Activated CD4-positive, alpha-beta T cell treated with anti-CD3 and anti-CD28 coated beads, Interleukin-2, amount 50 U/mL, for 24 hours (primary cell): ENCODE measurements at places on chromosomes 12 and 14.
A peak's percentile ranks its signal among the peaks of the same experiment; 100 is the strongest.

GRCh38 chr12:12874029-12874428 lies 17.3 kb upstream of the GPRC5A start:
- DNase-seq: no peak

DNA sequence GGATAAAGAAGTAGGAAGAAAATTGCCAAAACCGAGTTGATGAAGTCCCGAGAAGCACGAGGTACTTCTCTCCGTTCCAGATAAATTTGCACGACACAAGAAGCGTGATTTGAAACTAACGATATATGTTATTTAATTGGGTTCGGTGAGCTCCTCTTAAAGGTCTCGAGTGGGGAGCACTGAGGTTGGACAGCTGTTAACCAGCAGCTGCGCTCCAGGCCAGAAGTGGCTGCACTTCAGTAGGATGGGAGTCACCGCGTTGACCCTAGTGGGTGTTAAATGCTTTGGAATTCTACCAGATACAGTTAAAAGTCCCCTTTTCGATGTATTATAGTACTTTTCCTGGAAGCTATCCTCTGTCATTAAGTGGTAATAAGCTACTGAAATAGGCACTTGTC lies 953 bp upstream of the DCAF5 start:
- no peak for DNase-seq

DNA sequence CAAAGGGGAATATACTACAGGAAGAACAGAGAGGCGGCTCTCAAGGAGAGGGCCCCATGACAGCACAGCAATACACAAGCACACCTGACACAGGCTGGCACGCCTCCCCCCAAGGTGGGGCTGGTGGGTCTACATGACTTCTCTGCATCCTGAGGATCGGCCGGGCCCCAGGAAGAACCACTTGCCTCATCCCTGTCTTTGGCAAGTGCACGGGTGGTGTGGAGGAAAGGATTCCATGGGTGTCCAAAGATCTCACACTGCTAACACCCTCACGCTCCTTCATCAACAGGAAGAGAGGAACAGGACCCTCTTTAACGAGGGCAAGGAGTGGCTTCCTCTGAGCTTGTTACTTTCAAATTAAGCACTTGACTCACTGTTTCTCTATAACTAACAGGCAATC lies 7.3 kb downstream of the VAMP1 start:
- DNase-seq: no peak

DNA sequence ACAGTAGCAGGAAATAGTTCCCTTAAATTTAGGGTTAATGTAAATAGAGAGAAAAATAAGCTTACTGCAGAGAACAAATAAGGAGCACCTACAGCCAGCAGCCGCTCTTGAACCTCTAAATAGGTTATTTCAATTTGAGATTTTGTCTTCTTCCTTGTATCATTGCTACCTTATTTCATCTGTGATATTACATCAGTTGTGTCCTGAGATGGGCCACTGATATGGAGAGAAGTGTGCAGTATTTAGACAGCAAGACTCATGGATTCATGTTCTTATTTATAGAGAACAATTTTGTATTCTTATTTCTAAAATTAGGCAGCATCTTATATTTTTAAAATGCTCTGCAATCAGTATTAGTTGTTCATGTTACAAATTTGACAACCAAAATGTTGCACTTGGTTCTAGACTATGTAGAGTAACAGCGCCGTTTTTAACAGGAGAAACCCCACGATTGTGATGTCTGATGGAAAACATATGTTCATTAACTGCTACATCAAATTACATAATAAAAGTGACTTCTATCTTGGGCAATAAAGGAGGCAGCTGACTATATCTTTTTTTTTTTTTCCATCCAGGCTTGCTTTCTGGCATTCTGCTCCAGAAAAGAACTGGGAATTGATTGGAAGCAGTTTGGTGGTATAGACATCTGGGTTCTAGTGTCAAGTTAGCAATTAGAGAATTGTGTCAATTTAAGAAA lies 117.9 kb downstream of the CAND1 start:
- no peak for DNase-seq

GRCh38 chr14:54662491-54663133 lies 95.7 kb downstream of the SAMD4A start:
- DNase-seq: no peak

- no peak for DNase-seq
Observed at GRCh38 chr12:26282339-26282940, 87.1 kb downstream of the SSPN start.

GRCh38 chr12:94839347-94839746 lies 164.2 kb downstream of the NDUFA12 start:
- DNase-seq: no peak

- peak; percentile 18 for DNase-seq
Observed at GRCh38 chr12:124493809-124494750, 73.3 kb downstream of the NCOR2 start.

- no peak for DNase-seq
Observed at GRCh38 chr12:74148849-74149248, 388.8 kb upstream of the ATXN7L3B start.

- no peak for DNase-seq
Observed at GRCh38 chr14:104700747-104701217, 11.4 kb downstream of the INF2 start.

GRCh38 chr14:99072433-99072832 lies 199.6 kb downstream of the BCL11B start:
- DNase-seq: no peak

GRCh38 chr12:6373022-6373787 lies 2.2 kb downstream of the SCNN1A start:
- DNase-seq: no peak

DNA sequence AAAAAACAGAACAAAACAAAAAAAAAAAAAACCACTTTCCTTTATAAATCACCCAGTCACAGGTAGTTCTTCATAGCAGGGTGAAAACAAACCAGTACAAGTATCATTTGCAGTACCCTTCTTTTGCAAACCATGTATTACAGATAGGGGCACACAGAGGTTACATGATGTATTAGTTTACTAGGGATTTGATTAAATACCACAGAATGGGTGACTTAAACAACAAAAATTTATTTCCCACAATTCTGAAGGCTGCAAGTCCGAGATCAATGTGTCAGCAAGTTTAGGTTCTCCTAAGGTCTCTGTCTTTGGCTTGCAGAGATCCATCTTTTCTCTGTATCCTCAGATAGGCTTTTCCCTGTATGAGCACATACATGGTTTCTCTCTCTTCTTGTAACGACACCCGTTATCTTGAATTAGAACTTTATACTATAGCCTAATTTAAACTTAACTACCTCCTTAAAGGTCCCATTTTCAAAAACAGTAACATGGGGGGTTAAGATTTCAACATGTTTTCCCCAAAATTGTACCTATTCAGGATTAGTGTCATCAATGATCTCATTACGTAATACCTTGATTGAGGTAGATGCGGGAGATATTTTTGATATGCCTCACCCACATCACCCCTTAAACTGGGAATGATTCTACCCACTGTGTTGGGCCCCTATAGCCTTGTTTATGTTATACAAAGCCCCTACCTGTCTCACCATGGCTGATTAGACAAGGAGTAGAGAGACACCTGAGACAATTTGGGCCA lies 3.5 kb upstream of the CEP128 start:
- no peak for DNase-seq

DNA sequence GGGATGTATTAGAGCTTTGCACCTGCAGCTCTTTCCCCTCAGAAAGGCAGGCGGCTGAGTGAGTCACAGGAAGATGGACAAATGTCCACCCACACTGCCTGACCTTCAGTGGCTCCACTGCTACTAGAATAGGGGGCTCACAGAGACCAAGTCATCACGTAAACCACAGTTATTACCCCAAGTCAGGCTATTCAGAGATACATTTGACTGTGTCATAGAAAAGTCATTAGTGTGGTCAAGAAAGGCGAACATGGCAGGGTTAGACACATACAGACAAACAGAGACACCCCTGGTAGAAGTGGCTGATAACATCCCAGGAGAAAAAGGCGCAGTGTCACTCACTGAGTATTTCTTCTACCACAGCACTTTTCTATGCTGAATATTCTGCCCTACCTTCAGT lies 36.0 kb downstream of the GCH1 start:
- DNase-seq: no peak

DNA sequence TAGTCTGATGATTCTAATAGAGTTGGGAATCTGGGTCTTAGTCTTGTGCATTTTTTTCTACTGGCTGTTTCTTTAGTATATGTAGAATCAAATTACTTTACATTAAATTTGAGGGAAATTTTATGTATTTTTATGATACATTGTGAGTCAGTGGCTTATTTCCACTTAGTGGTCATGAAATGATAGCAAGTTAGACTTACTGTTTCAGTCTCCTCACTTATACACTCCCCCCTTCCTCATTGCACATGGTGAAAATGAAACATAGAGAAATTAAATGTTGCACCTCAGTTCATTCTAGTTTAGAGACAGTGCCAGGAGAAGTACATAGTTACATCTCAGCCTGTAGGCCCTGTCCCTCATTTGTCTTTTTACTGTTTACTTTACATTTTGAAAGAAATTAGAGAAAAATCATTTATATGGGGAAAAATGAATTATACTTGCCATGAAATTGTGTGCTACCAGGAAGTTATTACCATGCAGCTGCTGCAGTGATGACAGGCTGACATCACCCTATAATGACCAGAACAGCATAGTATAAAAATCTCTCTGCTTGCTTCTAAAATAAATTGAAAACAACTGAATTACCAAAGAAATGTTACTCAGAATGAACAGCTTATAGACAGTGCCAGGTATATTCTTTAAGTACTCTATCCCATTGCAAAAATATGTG lies 113.2 kb downstream of the TRMT5 start:
- no peak for DNase-seq

DNA sequence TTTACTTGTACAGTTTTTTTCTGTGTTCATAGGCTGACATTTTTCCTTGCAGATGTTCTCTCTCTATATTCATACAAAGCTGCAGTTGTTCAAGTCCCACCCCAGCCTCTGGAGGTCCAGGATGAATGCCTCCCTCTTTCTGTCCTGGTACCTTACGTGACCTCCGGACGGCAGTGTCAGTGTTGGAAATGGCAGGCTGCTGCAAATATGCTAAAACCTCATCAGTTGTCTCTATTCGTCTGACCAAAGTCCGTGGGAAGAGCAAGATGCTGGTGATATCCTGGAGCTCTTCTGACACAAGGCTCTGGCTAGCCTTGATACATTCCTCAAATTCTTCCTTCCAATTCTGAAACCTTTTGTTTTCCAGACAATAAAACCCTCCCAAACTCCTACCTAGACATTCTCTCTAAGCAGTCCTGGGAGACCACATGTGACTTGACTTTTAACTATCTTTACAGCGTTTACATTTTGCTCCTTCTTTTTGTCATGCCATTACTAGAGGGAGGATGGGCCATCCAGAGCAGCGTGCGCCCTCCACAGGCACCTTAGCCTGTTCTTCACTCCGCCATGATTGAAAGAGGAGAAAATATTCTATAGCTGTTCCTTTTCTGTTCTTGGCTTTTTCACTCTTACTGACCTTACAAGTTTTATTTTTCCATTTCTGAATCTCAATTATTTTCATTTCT lies 143.6 kb downstream of the RGS6 start:
- DNase-seq: no peak

DNA sequence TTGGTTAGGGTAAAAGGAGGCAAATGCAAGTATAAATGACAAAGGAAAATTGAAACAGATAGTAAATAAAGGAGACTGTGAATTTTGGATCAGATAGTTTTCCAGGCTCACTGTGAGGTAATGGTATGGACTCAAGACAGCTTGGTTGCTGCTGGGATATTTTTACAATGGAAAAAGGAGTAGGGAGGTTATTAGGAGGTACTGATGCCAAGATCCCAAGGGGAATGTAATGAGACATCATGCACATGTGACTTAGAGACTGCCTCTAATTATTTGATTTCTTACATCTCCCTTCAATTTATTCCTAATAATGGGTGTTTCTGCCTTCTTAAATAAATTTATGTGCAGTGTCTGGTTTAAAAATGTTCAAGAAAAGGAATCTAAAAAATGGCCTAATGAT lies 56.9 kb downstream of the TAOK3 start:
- no peak for DNase-seq

- no peak for DNase-seq
Observed at GRCh38 chr12:121538699-121539061, 42.1 kb downstream of the KDM2B start.

DNA sequence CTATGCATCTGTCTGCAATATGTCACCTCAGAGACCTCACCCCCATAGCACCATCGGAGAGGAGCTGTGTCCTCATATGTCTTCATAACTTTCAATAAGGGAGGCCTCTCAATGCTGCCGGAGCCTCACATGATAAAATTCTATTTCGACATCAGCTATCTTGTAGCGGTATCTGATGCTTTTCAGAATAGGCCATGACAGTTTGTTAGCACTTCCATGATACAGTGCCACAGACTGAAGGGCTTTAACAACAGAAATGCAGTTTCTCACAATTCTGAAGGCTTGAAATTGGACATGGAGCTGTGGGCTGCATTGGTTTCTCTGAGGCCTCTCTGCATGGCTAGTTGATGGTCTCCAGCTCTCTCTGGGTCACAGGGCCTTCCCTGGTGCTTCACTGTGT lies 125.0 kb upstream of the PZP start:
- no peak for DNase-seq

DNA sequence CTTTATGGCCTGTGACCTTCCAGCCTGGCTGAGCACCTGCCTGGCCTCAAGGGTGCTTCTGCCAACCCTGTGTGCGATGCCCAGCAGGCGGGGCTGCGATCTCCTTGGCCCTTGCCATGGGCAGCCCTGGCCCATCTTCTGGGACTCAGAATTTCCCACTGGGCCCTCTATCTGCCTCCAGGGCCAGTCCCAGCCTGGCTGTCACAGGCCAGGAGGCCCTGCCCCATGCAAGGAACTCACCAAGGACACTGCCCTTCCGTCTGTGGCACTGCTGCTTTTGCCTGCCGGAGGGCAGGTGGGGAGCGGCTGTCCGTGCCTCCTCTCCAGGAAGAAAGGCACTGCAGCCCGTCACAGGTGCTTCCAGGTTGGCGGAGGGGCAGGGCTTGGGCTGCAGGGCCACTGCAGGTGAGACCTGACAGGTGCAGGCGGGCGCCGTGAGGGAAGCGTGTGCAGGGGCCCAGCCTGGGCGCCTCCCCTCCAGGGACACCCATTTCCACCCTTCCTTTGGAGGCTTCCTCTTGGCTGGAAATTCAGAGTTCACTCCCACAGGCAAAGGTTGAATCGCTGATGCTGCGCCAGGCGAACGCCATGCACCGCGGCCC lies 177.8 kb downstream of the KIF26A start:
- DNase-seq: no peak

GRCh38 chr12:50647479-50647878 lies 116.4 kb upstream of the ATF1 start:
- DNase-seq: no peak

- no peak for DNase-seq
Observed at GRCh38 chr14:101123618-101124510, 220.3 kb upstream of the RTL1 start.

- DNase-seq: no peak
Observed at GRCh38 chr12:66118240-66118891, 12.2 kb downstream of the LLPH start.

- no peak for DNase-seq
Observed at GRCh38 chr12:19792028-19792427, 352.7 kb downstream of the AEBP2 start.
